Dorsolateral prefrontal cortex (tissue), 122 donors: ENCODE measurements at places on chromosomes 11 and 22.
A peak's percentile ranks its signal among the peaks of the same experiment; 100 is the strongest.

DNA sequence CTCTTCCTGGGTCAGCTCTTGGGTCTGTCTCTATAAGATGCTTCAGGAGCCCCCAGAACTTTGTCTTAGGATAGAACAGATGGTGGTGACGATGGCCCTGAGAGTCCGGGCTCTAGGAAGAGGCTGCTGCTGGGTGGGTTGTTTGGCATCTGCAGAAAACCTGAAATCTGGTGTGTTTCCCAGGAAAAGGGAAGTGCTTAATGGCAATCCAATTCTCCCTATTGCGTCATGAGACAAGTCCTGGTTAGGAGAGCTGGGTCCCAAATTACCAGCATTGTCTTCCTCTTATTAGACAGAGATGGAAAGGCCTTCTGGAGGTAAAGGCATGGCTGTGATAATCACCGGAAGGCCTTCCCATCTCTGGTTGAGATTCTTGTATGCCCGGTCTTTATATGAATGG, 48.9 kb upstream of the GRAMD1B start:
- no peak for DNase-seq

- DNase-seq: peak; percentile 54
Measured at GRCh38 chr11:32893093-32893342, 407 bp downstream of the QSER1 start.

DNA sequence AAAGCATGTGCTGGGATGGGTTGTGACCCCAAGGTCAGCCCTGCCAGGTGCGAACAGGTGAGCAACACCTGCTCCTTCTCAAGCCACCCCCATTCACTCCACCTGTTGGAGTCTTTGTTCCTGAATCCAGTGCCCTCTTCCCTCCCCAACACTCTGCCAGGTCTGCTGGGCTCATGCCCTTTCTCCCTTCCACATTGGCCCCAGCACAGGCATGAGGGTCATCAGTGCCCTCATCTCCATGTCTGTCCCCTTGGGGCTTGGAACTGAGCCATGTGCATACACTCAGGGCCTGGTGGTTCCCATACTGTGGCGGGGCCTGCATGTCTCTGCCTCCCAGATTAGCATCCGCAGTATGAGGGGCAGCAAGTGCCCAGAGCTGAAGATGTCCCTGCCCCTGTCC, 19.1 kb downstream of the RFPL2 start:
- DNase-seq: no peak

DNA sequence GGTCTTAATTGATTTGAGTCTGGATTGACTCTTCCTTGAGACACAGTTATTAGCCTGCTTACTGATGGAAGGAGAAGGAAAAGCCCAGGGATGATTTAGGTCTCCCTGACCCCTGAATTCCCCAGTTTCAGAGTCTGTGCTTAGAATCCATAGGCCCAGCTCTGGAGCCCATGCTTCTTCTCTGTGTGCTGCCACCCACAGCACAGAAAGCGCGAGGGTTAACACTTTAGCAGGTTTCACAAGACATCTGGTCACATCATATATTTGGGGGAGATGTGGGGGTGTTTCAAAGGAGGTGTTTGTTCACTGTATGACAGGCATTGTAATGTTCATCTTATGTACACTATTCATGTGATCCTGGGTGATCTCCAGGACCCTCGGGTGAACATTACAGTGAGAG, 107.0 kb downstream of the PPP6R3 start:
- peak; percentile 6 for DNase-seq

DNA sequence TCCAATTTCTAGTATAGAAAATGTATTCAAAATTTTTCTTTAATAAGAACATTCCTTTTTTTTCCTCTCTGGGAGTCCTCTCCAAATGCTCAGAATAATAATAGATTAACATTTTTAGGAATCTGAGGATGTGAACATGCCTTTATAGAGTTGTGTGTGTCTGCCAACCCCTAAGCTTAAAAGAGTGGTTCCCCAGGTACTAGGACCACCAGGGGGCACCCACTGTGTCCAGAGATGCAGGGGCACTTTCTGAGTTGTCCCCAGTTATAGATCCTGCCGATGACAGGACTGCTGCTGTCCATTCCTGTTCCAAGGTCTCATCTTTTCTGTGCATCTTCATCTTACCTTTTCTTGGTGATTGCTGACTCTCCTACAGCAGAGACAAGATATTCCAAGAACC, 27.0 kb upstream of the MICAL2 start:
- DNase-seq: no peak

DNA sequence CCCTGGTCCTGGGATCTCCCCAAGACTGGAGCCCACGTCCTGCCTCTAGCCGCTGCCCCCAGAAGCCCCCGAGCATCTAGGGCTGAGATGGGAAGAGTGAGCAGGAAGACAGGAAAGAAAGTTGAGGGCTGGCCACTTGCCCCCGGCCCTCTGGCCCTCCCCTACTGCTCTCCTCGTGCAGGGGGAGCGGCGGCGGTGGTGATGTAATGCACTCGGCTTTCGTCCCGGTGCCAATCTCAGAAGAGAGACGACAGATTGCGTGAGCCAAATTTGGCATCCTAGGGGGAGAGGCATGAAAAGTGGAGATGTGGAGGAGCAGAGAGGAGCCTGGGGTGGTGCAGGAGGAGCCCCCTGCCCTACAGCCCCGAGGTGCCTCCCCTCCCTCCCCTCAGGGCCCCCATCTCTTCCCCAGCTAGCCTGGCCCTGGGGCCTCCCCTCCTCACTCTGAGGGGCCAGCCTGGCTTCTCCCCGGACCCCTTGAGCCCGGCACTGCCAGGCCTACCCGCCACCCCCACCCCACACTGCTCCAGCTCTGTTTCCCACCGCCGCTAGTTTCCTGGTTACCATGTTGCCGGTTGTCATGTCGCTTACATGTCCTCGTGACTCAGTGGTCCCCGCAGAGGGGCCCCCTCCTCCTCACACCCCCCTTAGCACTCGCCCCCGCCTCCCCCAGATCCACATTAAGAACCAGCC, 2.5 kb downstream of the KCNJ4 start:
- peak; percentile 82 for DNase-seq

DNA sequence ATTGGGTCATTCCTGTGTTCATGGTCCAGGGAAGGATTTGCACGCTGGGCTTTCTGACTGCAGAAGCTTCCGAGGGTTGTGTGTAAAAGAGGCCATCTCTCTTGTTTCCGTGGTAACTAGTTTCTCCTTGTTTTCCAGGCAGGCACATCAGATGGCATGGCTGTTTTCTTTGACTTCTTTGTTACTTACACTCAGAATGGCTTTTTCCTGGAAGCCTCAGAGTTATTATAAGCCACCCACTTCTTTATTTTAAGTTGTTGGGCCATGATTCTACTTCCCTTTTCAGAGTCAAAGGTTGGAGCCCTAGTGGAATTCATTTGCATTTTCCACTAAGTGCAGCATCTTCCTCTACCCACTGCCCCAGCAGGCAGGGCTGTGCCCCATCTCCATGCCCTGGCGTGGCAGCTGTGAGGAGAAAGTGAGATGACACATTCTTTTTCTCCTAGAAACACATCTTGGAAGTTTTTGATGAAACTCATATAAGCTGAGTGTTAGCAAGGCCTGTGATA, 94.9 kb downstream of the PRR5L start:
- no peak for DNase-seq

DNA sequence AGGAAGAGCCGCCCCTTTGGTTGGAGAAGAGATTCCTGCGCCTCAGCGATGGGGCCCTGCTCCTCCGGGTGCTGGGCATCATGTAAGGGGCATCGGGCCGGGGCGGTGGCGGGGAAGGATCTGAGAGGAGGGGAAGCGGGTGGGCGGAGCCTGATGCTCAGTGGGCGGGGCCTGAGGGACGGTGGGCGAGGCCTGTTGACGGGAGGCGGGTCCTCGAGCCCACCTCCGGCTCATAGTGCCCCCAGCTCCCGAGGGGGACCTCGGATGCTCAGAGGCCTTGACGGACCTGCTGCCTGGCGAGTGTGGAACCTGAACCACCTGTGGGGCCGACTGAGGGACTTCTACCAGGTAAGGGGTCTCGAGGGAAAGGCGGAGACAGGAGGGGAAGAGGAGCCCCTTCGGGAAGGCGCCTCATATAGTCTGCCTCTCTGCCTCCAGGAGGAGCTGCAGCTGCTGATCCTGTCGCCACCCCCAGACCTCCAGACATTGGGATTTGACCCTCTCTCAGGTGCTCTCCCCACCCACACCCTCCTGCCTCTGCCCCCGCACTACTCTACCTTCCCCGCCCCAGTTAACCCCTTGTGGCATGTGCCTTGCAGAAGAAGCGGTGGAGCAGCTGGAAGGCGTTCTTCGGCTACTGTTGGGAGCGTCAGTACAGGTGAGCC, 799 bp downstream of the CCDC88B start:
- DNase-seq: no peak

DNA sequence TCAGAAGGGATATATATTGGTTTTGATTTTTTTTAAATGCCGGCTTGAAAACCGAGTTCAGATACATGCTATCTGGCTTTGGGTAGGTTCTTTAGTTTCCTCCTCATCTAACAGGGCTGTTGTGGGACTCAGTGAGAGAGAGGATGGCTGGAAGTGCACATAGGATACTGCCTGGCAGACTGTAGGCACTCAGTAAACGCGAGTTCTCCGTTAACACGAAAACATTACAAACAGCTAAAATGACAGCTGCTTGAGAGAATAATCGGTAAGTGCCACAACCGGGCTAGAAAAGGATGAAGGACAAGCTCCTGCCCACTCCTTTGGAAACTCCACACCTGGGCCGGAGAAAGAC, 369 bp downstream of the XRRA1 start:
- no peak for DNase-seq

DNA sequence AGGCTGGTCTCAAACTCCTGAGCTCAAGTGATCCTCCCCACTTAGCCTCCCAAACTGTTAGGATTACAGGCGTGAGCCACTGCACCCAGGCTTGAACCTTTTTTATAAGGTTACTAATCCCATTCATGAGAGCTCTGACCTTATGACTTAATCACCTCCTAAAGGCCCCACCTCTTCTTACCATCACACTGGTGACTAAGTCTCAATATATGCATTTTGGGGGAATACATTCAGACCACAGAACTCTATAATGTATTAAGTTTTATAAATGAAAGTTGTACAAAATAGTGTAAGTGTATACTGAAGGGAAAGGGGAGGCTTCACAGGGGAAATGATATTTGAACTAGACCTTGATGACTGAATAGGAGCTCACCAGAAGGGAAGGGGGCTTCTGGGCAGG, 28.4 kb upstream of the RBFOX2 start:
- no peak for DNase-seq

GRCh38 chr11:104962852-104963251, 5.5 kb downstream of the CASP4 start:
- no peak for DNase-seq

GRCh38 chr22:39325392-39325932, 6.0 kb upstream of the RPL3 start:
- DNase-seq: no peak

GRCh38 chr11:119791701-119792151, 62.7 kb upstream of the NECTIN1 start:
- DNase-seq: peak; percentile 66

GRCh38 chr11:123231256-123231655, 36.2 kb upstream of the CLMP start:
- DNase-seq: no peak

DNA sequence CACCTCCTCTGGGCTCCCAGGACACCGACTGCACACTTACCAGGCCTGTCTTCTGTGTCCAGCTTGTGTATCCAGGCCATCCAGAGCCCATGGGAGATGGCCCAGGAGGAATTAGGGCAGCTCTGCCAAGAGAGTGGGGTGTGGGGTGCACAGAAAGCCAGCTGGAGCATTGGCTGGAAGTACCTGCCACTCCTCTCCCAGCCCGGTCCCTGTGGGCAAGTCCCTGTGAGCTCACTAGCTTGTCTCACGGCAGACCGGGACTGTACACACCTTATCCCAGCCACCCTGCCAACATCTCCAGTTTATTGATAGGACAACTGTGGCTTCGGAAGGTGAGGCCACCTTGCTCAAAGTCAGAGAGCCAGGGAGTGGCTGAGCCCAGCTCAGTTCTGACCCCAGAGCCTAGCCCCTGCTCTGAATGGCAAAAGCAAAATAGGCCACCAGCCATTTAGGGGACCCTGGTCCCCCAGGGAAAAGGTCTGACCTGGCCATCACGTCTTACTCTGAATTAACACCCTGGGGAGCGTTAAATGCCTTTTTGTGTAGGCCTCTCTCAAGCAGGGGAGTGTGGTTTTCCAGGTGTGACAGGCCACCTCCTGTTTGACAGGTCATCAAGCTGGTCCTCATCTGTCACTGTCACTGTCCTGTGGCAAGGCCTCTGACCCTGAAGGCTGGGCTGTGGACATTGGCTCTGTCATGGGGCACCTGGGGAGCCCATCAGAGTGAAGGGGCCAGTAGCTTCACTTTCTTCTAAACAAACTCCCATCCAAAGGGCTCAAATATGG, 15.1 kb downstream of the UQCR10 start:
- peak; percentile 18 for DNase-seq
